NCI-H2171 (cell line): ENCODE measurements at places on chromosomes 6 and 20.

DNA sequence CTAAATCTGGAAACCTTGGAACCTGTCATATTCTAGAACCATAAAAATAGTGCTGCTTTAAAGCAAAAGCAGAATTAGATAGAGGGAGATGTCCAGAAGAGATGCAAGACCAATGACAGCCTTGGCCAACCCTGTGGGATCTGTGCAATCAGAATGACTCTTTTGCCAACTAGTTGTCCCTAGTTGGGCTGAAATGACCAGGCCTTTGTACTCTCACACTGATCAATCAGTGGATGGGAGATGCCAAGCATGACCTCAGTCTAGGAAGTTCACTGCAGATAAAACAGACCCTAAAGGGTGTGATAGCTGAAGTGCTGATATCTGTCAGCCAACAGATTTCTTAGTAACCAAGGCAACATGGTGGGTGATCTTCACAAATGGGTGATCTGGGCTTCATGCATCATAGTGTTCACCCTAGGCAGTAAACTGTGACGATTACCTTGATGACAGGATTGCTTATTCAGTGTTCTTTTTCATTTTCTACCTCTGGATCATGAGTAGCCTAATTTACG is 52.1 kb downstream of the BCKDHB start:
- DNase-seq: no peak

GRCh38 chr6:2133716-2134310 is 111.6 kb downstream of the GMDS start:
- no peak for DNase-seq

GRCh38 chr6:33418690-33419291 is 884 bp upstream of the CUTA start:
- no peak for DNase-seq

DNA sequence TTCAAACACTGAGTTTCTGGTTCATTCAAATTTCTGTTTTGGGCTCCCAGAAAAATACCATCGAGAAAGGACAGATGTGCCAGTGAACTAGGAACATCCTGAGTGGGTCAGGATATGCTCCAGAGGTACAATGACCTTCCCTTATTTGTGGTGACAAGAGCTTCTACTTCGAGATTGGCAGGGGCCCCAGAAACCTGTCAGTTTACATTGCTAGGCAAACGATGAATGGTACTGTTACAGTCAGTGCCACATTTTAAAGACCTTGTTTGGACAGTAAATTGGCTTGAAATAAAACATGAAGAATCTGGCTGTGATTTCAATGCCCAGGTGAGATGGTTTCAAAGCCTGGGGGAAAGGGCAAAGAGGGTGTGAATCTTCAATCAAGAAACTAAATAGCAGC is 454.5 kb upstream of the ID4 start:
- no peak for DNase-seq

DNA sequence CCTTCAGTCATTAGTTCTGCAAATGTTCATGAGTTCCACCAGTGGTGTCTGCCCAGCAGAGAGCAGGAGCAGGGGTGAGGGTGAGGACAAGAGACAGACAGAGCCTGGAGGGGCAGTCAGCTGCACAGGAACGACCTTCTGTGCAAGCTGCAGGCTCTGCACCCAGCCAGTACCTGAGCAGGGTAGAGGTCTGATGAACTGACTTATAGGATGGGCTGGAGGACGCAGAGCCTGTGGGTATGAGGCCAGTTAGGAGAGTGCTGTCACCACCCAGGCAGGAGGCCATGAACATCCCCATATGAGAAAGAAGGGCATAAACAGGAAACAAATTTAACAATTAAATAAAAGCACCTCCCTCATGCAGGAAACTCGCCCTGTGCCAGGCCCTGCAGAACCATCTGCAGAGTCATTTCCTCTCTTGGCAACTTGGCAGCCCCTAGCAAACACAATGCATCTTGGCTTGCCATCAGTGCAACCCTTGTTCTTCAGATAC is 17.9 kb downstream of the C6orf15 start:
- no peak for DNase-seq

DNA sequence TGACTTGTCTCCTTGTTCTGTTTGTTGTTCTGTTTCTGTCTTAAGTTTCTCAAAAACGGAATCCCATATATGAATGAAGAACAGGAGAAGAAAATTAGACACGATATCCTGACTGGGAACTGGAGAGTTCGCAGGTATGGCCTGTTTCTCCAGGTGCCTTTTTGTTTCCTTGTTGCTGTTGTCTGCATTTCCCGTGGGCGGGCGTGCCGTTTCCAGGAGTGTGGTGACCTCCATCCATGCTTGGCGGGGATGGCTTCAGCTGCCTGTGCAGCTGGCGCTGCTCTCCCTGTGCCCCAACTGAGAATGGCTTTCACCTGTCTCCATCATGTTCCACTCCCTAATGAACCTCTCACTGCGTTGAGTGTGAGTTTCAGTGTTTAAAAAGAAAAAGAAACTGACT is 4.4 kb downstream of the PNLDC1 start:
- DNase-seq: no peak

DNA sequence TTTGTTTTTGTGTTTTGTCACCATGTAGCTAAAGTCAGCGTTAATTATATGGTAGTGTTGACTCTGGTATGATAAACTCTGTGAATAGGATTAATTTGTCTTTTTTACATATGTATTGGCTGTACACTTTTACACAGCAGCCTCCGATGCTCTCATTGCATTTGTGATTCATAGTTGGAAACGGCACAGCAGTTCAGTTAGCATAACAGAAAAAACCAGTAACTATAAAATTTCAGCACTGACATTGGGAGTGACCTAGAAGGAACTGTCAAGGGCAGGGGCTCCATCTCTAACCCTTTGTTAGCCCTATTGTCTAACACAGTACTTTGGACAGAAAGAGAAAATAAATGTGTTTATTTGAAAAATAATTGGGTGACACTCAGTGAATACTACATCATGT is 5.6 kb upstream of the BEND6 start:
- DNase-seq: no peak

- DNase-seq: no peak
Measured at GRCh38 chr6:168666699-168667427, 225.9 kb downstream of the SMOC2 start.
